Psoas muscle (tissue), 8 donors: ENCODE measurements at places on chromosomes 1 and 21. TPM values are rescaled to one million over a fixed set of nuclear protein-coding genes. Genes with fewer than 3 reads are reported as not detected.

The BMP8A gene
- not detected for total RNA-seq

The ALX3 gene
- not detected for total RNA-seq

The SLC16A4 gene
- total RNA-seq = 1.1 TPM

The ROR1 gene
- total RNA-seq = 2.1 TPM

The RNF220 gene
- 91.9 TPM for total RNA-seq

The ZMYND12 gene
- 0.76 TPM for total RNA-seq

- no peak for DNase-seq
Measured at GRCh38 chr1:24167008-24167407, 20.1 kb downstream of the IFNLR1 start.

GRCh38 chr1:217407534-217408001 lies 223.3 kb downstream of the GPATCH2 start:
- no peak for DNase-seq

- DNase-seq = no peak
Measured at GRCh38 chr1:152160576-152160975, 1.5 kb upstream of the RPTN start.

- DNase-seq = no peak
Measured at GRCh38 chr1:72336776-72337175, 54.4 kb upstream of the NEGR1 start.

DNA sequence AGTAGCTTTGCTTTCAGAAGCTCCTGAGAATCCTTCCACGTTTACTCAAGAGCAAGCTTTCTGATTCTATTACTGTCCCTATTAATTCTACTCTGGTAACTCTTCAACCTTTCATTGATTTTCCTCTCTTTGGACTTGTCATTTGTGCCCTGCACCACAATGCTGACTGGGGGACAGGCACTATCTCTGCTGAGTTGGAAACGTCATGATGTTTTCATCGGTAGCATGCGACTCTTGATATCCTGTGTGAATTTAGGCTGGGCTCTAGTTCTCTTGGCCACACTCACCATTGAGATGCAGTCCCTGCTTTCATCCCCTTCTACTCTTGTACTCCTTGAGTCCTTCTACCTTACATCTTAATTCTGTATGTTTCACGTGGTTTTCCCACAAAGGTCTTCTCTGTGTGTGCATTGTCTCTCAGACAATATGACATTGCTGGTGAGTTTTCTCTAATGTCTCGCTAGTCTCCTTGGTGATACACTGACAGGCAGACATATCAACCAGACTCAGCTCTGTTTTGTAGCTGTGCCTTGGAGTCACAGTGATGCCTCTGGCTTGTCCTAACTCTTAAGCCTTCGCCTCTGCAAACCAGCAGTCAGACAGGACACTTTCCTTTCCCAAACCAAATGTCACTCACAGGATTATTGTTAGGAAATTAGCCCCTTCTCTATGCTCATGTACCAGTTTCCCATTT lies 223.6 kb upstream of the ADGRL2 start:
- DNase-seq = no peak

GRCh38 chr1:160206036-160206389 lies 829 bp downstream of the PEA15 start:
- no peak for DNase-seq

DNA sequence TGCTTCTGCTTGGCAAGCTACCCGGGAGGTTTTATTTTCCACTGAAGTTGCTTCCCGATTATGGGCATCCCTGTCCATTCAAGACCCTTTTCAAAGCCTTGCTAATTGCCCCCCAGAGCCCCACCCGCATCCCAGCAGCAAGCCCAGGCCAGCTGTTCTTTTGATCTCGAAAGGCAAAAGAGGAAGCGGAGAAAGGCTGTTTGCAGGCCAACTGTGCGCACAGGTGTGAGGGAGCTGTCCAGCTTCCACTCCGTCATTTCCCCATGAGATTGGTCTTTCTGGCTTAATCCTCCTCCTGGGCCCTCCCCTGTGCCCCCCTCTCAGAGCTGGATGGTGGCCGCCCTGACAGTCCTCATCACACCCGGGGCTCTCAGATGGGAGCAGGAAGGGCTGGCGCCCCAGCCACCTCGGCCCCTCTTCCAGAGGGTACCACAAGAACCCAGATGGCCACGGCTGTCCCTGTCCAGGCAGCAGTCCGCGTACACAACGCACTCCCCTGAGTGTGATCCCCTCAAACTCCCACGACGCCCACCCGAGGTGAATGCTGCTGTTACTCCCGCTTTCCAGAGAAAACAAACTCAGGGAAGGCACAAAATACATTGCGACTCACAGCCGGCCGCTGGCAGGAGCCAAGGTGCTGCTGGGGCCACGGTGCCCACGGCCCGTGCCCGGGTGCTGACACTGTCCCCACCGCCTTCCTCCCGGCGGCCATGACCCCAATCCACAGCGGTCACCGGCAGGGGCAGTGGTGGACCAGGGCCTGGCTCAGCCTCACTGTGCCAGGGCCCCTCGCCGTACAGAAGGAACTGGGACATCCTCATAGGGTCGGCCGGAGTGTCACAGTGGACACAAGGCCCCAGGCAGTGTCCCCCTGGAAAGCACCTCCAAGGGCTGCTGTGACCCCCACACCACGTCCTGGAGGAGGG lies 121.9 kb downstream of the CRYAA start:
- peak; percentile 53 for DNase-seq

DNA sequence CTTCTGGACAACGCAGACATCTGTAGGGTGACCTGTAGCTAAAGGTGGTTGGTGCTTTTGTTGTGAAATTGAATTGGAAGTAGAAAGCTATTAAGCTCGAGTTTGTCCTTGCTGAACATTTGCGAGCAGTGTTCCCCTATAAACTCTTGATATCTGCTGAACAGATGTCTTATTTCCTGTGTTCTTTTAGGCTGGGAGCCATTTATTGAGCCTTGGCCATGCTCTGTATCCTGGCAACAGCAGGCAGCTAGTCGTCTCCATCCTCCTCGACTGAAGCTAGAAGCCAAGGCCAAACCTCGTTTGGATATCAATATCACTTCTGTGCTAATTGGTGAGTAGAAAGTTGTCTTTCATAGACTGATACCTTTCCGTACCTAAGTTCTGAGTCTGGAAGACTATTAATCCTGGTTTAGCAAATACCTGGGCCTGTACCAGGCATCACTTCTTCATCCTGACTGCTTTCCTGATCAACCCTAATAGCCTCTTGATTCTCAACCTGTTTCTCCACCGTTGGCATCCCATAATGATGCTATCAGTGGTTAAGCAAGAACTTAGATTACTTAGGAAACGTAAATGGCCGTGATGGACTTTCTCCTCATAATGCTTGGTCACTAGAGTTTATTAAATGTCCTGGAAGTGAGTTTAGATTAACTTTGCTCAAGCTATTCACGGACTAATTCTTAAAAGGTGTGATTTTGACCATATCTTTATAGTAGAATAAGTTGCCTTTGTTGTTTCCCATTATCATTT lies 103.4 kb downstream of the VPS13D start:
- DNase-seq = no peak

- DNase-seq = no peak
Measured at GRCh38 chr1:207998691-207999090, 87.8 kb upstream of the CD34 start.

DNA sequence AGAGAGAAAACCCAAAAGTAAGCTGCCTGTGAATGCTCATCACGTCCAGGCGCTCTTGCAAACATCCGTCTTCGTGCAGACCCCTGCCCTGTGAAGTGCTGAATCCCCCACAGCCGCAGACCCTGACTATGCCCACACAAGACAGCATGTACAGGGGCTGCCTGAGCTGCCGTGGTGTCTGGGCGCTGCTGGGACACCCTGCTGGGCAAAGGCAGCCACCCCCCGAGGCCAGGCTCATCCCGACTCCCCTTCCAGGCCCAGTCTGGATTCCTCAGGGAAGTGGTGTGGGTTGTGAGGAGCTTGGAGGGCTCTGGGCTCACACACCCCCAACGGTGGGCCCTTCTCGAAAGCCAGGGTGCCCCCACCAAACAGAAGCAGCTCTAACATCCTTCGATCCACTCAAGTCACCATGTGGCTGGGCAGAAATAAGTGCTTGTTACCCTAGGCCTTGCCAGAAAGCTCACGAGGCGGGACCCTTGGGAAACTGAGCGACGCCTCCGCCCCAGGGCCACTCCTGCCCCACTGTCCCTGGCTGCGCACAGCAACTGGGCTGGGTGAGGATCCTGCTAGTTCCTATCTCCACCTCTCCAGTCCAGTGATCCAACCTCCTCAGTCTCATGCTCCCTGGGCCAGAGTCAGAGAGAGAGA lies 4.8 kb upstream of the WNT9A start:
- DNase-seq = no peak

- DNase-seq = no peak
Measured at GRCh38 chr1:169180174-169180573, 73.7 kb downstream of the ATP1B1 start.

GRCh38 chr1:202361701-202362100 lies 13.2 kb downstream of the PPP1R12B start:
- no peak for DNase-seq

GRCh38 chr1:233459968-233460367 lies 132.4 kb downstream of the MAP3K21 start:
- DNase-seq = no peak
